MM.1S (cell line): ENCODE measurements at places on chromosomes 6 and 20.

DNA sequence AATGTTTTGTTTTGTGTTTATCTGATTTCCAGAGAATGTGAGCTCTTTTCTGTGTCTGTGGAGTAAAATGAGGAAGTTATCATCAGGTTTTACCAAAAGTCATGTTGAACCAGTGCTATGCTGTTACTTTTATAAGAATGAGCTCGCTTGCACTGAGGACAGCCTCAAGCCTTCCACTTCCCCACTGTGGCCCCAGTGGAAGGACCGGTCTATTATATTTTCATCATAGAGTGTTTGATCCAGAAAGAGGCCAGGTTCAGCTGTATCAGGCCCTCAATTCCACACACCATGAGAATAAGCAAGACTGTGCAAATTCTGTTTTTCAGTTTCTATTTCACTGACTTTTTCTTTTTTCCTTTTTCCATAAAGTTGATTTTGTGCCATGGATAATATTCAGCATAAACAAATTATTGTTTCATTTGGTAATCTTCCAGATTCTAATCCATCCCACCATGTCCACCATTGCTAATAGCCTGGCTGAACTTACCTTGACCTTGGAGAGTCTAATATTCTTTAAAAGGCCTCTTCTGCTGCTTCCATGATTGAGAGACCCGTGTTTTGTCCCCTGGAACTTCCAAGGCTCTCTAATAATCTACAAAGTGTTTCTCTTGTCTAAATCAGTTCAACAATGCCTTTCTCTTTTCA is 286.2 kb downstream of the THBS2 start:
- no peak for DNase-seq

DNA sequence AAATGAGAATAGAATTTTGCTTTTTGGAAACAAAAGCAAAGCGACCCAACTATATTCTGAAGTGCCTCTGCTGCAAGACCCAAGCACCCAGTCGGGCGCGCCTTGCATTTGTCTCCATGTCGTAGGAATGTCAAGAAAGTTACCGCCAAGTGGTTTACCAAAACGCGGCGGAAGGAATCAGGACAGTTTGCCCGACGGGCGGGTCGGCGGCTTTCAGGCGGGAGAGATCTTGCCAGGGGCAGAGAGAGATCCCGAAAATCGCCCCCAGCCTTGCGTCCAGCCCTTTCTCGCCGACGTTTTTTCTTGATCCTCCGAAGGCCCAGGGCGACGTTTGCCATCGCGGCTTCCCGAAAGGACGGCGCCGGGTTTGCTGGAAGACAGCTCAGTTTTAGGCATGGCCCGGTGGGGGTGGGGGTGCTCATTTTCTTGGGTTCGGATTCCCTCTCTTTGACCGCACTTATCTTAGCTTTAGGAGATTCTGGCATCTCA is 4.0 kb upstream of the LIN28B start:
- no peak for DNase-seq

- no peak for DNase-seq
Observed at GRCh38 chr6:46690911-46691451, 3.3 kb downstream of the TDRD6 start.

GRCh38 chr6:37123957-37124729 is 45.8 kb upstream of the PIM1 start:
- no peak for DNase-seq

DNA sequence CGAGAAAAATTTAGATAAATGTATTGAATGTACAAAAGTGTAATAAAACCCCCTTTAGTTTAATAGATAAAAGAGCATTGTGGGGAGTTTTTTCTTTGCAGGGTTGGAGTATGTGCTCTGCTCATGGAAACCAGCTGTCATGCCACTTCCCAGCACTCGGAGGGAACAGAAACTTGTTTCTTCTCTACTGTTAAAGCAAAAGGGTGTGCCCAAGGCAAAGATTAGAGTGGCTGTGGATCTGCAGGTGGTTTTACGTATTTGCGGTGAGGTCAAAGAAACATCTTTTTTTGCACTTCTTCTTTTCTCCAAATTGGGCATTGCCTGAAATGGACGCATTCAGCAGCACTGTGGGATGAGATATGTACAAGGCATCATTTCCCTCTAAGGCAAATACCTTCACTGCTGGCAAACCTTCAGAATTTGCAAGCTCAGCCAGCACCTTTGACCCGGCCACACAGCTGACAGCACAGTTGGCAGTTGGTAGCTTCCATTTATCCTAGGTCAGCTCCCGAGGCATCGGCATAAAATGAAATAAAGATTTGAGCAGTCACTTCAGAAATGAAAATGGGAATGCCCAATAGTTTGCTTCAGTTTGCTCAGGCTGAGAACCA is 178.4 kb upstream of the EYA4 start:
- DNase-seq = peak; percentile 70

DNA sequence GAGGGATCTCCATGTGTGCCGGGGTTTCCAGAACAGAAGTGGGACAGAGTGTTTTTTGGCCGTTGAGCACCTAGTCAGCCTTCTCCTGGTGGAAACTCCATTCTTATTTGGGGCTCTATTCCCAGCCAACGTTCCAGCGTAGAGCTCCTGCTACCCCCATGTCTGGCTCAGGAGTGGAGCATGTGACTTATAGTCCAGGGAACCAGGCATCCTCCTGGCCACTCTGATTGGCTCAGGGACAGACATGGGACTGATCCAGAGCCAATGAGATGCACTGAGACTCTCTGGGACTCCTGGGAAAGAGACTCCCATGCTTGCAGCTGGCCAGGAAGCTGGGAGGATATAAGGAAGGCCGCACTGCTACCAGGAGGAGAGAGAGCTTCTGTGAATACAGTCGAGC is 87.1 kb downstream of the SULF2 start:
- DNase-seq = no peak

GRCh38 chr20:47521059-47521808 is 19.5 kb downstream of the NCOA3 start:
- DNase-seq = no peak

GRCh38 chr6:137496368-137496767 is 2.2 kb upstream of the OLIG3 start:
- DNase-seq = no peak

DNA sequence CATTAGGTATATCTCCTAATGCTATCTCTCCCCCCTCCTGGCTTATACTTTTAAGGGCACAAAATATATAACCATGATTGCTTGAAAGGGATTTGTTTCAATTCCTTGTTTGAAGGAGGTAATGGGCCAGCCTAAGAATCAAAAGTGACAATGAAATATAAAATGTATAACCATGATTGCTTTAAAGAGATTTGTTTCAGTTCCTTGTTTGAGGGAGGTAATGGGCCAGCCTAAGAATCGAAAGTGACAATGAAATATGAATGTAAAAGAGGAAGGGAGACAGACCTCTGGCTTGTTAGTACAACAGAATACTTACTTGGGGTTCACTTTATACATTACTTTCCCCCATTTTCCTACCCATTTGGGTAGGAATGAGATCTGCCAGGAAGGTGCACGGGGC is 55.5 kb downstream of the FOXC1 start:
- no peak for DNase-seq

GRCh38 chr20:57548177-57549058 is 12.5 kb upstream of the PCK1 start:
- no peak for DNase-seq
